ENCODE measurements at places on chromosomes 16 and 17. TPM values are rescaled to one million over a fixed set of nuclear protein-coding genes. Genes with fewer than 3 reads are reported as not detected.

- peak; percentile 26 for DNase-seq
Observed at GRCh38 chr16:528111-529011, 849 bp downstream of the CAPN15 start.

- DNase-seq, result no peak
Observed at GRCh38 chr16:11966173-11966572, 1.2 kb downstream of the TNFRSF17 start.

DNA sequence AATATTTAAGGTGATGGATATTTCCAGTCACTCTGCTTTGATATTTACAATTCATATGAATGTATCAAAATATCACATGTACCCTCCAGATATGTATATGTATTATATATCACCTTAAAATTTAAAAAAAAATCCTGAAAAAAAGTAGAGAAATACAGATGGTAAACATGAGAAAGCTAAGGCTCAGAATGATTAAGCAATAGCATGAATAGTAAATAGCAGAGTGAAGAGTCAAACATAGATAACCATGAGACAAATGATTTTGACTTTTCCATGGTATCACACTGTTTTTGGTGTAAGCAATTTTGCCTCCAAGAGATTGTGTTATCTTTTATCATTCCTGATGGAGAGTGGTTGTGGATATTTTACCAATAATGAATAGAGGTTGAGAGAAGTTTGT, 868.8 kb downstream of the CDH11 start:
- DNase-seq, result no peak

- DNase-seq, result no peak
Observed at GRCh38 chr17:39684369-39685192, 3.3 kb downstream of the PGAP3 start.

DNA sequence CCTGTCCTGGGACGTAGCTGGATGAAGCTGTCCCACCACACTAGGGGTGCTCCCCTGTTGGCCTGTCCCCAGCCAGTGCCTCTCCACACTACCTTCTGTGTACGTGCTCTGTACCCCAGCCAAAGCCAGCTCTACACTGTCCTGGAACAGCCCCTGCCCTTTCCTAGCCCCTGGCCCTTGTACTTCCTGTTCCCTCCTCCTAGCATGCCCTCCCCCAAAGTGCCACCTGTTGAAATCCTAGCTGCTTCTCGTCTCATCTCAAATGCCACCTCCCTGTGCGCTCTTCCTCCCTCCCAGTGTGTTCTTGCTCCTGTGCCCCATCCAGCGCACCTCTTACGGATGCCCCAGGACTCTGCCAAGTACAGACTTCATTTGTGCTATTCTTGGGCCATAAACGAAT, 33.5 kb downstream of the IRX3 start:
- DNase-seq, result no peak

DNA sequence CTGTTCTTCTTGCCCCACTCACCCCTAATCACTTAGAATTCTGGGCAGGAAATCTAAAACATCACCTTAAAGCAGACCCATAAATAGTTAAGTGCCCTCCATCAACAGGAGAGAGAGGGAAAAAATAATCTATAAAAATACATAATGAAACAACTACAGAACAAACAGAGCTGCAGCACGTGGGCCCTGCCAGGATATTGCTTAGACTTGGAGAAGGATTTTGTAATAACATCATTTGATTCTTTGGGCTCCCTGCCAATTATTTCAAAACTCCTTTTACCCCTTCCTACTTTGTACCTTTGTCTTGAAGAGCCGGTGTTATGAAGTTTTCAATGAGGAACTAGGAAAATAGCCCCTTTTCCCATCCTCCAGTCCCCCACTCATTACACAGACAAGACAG, 130.6 kb upstream of the TOX3 start:
- DNase-seq, result no peak

GRCh38 chr16:768428-768827, 7.9 kb downstream of the MSLN start:
- DNase-seq, result no peak

GRCh38 chr16:67399218-67399733, 6.0 kb upstream of the TPPP3 start:
- DNase-seq, result no peak

DNA sequence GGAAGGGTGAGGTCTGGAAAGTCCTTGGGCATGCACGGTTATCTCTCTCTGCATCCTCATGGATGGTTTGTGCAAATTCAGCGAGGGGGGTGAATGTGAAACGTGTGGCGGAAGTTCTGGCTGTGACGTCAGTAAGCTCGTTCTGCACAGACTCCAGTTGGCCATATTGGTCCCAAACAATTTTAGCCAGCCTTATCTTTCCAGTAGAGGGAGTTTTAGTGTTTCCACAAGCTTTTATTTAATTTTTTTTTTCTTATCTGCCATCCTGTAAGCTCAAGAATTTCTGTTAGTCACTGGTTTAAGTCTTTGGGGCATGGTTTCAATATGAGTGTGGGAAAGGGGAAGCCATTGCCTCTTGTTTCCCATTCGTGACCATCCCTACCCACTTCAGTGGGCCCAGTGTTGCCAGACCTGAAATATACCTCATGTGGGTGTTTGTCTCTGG, 39.0 kb downstream of the HLF start:
- DNase-seq, result no peak

GRCh38 chr17:55163408-55163807, 101.4 kb upstream of the HLF start:
- no peak for DNase-seq

- no peak for DNase-seq
Observed at GRCh38 chr17:50547736-50548083, 736 bp downstream of the SPATA20 start.

- DNase-seq, result no peak
Observed at GRCh38 chr16:17377360-17378324, 93.1 kb downstream of the XYLT1 start.

DNA sequence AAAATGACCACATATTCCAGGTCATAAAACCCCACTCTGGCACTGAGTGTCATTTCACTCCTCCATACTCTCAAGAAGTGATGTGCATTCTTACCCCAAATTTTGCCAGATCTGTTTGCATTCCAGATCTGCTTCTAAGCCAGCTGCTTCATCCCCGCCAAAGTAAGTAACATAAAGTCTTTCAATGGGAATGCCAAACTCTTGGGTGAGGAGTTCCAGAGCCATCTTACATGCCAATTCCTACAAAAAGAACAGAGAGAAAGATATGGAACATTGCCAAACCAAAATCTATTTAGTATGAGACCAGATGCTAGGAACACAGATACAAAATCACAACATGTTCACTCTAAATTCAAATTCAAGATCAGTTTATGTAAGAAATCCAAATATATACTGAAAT, 12.9 kb downstream of the AARS1 start:
- DNase-seq, result no peak

- DNase-seq, result no peak
Observed at GRCh38 chr17:7982173-7982572, 20.2 kb upstream of the GUCY2D start.

DNA sequence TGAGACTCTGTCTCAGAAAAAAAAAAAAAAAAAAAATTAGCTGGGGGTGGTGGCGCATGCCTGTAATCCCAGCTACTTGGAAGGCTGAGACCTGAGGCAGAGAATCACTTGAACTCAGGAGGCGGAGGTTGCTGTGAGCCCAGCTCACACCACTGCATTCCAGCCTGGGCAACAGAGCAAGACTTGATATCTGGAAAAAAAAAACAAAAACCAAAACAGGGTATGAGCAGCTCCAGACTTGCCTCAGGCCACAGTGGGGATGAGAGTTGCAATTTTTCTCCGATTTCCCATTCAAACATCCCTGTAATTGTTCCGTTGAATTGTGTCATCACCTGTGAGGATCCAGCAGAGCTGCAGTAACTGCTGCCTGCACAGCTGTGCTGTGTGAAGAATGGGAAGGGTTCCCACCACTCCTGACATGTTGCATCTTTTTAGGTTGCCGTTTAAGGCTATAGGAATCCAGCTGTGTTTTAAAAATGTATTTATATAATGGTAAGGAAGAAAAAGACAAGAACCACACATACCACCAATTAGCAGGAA, 150.0 kb downstream of the VPS53 start:
- DNase-seq, result no peak

- no peak for DNase-seq
Observed at GRCh38 chr17:48878920-48879898, 13.4 kb upstream of the ATP5MC1 start.

GRCh38 chr17:10088444-10088843, 110.0 kb downstream of the GAS7 start:
- no peak for DNase-seq

GRCh38 chr17:50027172-50027880, 28.6 kb upstream of the ITGA3 start:
- DNase-seq, result peak; percentile 74

DNA sequence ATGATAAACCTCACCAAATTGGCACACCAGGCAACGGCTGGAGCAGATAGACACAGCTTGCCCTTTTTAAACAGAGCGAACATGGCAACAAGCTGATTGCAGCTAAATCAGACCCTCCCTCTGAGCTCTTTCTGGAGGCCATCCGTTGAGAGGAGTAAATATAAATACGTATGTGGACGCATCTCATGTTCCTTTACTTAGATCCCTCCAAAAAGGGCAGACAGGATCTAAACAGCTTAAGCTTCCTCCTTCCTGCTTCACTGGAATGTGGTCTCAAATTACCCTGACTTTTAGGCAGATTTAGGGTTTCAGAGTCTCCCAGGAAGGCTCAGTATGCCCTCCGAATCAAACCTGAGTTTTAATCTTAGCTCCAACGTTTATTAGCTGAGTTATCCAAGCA, 204.7 kb upstream of the GOT2 start:
- DNase-seq, result no peak

GRCh38 chr16:88784074-88784855, 755 bp downstream of the PIEZO1 start:
- no peak for DNase-seq

GRCh38 chr17:30717291-30718098, 107.0 kb downstream of the CRLF3 start:
- DNase-seq, result no peak

DNA sequence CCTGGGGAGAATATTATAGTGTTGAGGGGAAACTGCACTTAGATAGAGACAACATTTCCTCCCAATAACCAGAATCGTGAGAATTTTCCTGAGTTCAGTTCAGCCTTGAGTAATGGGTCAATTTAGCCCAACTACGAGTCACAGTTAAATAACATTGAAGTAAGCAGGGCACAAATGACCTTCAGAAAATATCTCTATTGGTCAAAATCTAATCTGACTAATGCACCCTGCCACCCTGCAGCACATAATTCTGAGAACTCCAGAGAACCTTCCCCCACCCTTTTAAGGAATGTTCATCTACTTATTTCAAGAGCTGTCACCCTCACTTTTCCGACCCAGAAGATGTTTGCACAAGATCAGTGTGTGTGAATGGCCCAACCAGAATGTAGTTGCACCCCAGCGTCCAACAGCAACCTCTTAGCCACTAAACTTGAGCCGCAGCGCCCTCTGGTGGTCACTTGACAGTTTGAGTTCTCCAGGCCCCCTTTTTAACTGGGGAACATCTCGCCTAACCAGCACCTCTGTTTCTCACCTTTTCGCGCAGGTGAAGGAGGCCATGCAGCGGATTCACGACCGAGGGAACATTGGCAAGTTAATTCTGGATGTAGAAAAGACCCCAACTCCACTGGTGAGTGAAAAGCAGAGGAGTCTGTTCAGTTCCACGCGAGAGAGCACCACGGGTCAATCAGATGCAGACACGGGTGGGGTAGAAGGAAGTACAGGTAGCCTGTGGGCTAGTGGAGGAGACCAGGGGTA, 50.9 kb upstream of the CLEC3A start:
- DNase-seq, result peak; percentile 51

- DNase-seq, result no peak
Observed at GRCh38 chr16:66846266-66846665, 2.1 kb downstream of the CA7 start.

DNA sequence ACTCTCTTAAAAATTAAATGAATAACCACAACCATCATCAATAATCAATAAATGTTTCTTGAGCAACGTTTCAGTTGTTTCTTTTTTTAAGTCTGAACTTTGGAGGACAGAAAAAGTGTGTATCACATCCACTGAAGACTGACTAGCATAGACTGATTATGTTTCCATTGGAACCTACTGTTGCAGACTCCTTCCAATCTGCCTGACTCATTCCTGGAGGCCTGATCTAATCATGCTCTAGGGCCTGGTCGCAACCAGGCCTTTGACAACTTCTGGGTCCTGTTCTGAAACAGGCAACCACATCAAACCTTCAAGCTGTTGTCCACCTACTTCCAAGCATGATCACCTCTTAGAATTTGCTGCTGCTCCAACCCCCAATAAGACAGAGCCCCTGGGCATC, 109.2 kb upstream of the NUDT7 start:
- no peak for DNase-seq

DNA sequence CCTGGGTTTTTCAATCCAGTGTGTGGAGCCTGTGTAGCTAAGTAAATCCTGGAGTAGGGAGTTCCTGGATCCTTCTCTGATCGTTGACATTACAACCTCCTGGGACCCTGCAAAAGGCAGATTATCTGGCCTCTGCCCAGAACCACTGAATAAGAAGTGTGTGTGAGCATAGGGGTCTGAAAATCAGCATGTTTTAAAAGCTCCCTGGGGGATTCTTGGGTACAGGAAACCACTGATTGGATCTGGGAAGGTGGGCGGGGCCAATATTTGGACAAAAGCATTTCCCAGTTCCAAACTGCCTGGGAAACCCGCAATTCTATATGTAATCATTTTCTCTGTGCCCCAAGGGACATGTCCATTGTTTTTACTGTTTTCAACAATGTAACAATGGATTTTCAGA, 27.2 kb upstream of the BEAN1 start:
- DNase-seq, result no peak

- DNase-seq, result no peak
Observed at GRCh38 chr16:28846933-28847273, 755 bp upstream of the TUFM start.

GRCh38 chr16:84700446-84701300, 873 bp downstream of the USP10 start:
- DNase-seq, result no peak

DNA sequence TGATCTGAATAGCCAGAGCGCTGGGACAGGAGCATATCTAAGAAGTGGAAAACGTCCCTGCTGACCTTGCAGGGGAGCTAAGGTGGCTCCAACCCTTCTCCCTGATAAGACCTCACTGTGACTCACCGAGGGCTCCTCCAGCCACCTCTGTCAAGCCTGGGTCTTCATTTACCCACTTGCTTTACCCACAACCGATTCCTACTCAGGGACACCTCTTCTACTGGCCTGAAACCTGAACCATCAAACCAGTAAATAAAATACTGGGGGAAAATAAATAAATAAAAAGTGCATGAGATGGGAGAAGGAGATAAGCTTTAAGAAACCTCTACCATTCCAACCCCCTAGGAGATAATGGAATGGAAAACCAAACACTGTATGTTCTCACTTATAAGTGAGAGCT, 80.2 kb upstream of the ALOX12 start:
- no peak for DNase-seq

The MAPK8IP3 gene
- 109 TPM for total RNA-seq

The LDHD gene
- 14.1 TPM for total RNA-seq

The SHISA9 gene
- 0.21 TPM for total RNA-seq

The CAMTA2 gene
- total RNA-seq, result 34.0 TPM

The TBC1D3C gene
- not detected for total RNA-seq

The CD300LD gene
- total RNA-seq, result not detected

The SPATA32 gene
- not detected for total RNA-seq

The CDH5 gene
- total RNA-seq, result 21.1 TPM

The TBC1D3 gene
- not detected for total RNA-seq

The BORCS6 gene
- total RNA-seq, result 13.8 TPM
